NCI-H460 (cell line): ENCODE measurements at places on chromosomes 6 and 20.
A peak's percentile ranks its signal among the peaks of the same experiment; 100 is the strongest.

DNA sequence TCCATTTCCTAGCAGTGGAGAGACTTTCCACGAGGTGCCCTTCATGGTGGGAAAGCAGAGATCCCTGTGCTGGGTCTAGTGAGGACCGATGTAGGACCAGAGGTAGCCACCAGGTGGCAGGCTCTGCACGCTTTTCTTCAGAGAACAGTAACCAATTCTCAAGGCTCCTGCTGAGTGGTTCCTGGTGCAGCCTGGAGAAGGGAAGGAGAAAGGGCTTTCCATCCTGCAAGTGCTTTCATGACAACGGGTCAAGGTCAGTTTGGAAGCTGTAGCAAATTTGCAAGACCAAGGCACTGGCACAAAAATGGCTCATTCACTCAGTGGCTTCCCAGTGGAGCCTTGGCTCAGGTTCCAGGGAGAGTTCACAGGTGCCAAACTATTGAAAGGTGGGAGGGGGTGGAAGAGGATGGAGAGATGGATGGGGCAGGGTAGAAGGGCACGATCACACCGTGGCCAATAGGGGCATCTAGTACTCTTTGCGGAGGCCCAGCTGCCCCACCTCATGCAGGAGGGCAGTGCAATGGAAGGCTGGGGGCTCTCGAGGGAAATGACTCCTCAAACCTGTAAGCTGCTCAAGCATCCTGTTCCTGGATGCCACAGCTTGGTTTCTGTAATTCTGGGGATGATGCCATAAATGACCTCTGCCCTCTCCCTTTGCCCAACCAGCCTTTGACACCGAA is 25.5 kb upstream of the KCNK16 start:
- peak; percentile 33 for DNase-seq

DNA sequence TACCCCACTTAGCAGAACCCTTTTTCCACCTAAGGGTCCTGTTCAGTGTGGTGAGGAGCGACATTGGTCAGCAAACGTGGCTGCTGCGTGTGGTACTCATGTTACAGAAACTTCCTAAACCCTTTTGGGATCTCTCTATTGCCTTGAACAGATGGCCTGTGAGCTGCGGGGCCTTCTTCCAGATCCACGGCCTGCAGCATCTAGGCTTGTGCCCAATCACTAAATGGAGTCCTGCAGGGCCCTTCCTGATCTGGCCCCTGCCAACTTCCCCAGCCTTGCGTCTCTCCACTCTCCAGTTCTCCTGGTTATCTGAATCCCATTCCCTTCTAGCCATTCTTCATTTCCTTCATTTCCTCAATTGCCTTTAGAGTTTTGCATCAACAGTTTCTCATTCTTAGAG is 85.6 kb downstream of the PDE7B start:
- no peak for DNase-seq

DNA sequence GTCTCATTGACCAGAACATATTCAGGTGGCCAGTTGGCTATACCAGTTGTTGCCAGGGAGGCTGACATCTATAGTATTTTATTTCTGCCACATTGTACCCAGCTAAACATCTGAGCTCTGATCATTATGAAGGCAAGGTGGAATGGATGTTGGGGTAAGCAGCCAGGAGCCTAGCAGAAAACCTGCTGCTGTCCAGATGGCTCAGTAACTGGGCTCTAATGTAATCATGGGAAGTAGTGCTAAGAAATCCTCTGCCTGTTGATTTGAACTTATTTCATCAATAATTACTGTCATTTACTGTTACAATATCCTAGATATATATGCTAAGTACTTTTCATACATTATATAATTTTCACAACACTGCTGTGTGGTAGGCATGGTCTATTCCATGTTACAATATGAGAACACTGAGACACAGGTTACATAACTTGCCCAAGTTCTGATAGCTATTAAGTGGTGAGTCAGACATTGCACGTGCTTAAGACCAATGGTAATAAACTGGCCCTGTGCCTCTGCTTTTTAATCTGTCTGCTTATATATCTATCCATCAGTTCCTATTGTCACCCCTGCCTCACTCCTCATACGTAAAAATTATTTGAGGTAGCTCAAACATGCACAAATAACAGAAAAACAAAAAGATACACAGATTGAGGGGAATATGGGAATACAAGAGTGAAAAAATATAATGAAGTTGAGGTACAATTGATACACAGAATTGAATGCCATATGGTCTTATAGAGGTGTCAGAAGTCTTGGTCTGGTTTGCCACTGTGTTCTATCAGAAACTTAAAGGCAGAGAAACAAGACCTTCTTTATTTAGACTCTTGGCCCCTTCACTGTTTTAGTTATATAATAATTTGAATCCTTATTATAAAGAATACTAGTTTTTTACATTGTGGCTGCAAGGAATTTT is 25.2 kb downstream of the TBPL1 start:
- no peak for DNase-seq

DNA sequence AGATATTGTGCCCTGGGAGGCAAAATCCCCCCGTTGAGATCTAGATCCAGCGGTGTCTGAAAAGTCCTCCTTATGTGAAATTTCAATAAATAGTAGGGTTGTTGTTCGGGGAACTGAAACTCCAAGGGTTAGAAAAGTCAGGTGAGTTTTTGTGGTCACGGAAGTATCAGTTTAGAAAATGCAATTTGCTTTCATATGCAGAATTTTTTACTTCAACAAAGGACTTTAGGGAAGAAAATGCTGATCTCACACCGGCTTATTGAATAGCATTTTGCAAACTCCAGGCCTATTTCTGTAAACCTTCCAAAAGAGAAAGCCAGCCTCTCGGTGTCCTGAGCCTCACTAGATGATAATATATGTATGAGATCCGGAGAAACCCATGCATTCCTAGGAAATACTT is 254.7 kb downstream of the TSHZ2 start:
- DNase-seq, result no peak

DNA sequence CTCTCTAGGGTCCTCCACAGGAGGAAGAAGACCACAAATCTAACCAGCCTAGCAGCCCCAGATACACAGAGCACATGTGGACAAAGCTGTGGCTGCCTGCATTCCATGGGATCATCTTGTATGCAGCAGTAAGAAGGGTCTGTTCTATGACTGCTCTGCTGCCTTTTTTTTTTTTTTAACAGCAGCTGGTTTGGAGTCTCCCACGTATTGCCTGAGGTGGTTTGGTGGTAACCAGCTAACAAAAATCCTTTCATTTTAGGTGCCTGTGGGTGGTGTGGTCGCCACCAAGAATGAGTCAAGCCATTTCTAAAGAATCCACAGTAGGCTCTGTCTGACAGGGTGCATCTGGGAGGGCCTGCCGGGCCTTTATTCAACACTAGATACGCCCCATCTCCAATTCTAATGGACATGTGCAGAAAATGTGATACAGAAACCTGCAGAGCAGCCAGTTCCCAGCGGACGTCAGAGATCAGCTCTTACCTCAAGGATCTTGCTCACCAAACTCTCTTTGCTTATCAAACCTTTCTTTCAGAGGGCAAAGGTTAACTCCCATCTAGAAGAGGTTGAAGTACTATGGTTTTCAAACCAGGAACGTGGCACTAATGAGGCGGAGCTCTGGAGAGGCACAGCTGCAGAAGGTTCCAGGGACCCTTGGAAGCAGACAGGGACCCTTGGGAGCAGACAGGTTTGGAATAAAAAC is 32.0 kb downstream of the GNAS-AS1 start:
- no peak for DNase-seq
